ENCODE measurements at places on chromosomes 12 and 14.

DNA sequence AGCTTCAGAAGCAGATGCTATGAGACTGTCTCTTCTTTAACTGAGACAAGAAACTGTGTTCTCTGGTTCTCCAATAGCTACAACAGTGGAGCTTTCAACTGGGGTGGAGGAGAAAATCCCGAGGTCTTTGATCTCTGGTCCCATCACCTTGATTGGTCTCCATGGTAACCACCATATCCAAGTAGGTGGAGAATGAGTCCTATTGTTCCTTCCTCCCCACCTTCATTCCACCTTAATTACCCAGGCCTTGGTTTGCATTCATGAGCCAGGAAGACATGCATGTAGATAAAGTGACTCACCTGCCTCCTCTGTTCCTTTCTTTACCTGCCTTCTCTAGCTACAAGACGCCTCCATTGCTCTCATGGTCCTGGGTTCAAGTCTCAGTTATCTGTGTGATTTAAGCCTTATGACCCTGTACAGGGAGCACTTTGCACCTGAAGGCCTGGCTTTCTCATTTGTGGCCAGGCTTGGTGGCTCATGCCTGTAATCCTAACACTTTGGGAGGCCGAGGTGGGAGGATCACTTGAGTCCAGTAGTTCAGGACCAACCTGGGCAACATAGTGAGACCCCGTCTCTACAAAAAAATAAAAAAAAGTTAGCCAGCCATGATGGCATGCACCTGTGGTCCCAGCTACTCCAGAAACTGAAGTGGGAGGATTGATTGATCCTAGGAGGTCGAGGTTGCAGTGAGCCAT is 157.7 kb upstream of the TBX3 start:
- DNase-seq = no peak

DNA sequence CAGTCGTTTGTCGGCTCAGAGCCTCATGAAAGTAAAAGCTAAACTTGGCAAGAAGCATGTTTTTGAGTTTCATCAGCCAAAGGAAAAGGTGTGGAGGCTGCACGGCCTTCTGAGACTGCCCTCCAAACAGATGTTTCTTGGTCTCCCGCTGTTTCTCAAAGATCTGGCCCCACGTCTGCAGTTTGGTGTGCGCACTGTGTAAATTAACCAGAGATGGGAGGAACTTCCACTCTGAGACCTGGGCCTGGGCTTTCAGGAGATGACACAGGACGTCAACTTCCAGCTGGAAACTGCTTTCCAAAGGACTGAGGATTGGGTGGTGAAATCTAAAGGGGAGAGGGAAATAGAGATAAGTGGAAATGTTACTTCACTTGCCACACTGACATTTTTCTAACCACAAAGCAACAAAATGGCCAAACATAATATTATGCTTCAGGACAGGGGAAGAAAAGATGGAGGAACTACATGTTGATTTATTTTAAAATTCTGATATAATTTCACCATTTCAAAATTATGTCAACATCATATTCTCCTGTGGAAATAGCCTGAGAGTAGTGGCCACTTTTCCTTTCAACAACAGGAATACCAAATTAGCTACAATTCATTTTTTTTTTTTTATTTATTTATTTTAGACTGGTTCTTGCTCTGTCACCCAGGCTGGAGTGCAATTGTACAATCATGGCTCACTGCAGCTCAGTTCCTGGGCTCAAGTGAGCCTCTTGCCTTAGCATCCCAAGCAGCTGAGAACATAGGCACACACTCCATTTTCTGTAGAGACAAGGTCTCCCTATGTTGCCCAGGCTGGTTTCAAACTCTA is 27.6 kb downstream of the KICS2 start:
- DNase-seq = no peak

DNA sequence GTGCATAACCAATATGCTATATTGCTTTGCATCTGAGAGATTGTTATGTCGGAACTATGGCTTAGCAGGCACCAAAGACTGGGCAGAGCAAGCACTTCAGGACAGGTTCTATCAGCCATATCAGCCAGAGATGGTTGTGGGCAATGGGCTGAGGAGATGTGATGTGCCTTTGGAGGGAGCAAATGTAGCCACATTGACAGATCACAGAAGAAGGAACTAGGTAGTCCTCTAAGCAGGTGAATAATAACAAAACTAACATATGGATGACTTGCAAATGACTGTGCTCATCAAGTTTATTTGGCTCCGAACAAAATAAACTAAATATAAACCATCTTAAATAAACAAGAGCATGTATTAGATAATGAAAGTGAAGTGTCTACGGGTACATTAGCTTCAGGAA is 291.7 kb downstream of the RMST start:
- no peak for DNase-seq

DNA sequence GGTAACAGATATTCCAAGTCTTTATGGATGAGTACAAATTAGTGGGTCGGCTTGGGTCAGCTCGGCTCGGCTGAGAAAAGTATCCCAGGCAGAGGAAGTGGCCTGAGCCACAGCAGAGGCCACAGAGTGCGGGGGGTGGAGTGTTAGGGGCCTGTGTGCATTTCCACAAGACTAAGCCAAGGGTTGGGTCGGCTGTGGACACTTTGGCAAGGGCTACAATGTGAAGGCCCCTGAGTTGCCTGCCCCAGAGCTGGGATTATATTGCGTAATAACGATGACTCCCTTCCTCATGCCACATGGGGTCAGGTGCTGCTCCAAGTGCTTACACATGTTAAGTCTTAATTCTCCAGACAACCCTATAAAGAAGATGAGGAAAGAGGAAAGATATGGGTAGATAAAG is 11.4 kb downstream of the EVL start:
- DNase-seq = no peak

DNA sequence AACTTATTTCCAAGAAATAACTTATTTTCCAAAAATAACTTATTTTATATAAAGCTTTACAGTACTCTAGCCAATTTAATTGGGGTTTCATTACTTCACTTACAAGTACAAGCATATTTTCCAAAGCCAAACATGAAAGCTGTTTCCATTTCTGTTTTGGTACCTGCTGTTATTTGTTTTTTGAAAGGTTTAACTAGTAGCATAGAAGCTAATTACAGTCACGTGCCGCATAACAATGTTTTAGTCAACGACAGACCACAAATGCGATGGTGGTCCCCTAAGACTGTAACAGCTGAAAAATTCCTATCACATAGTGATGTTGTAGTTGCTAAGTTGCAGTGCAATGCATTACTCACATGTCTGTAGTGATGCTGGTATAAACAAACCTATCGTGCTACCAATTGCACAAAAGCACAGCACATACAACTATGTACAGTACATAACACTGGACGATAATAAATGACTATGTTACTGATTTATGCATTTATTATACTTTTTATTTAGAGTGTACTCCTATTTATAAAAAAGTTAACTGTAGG is 21.7 kb downstream of the PTPN21 start:
- no peak for DNase-seq

DNA sequence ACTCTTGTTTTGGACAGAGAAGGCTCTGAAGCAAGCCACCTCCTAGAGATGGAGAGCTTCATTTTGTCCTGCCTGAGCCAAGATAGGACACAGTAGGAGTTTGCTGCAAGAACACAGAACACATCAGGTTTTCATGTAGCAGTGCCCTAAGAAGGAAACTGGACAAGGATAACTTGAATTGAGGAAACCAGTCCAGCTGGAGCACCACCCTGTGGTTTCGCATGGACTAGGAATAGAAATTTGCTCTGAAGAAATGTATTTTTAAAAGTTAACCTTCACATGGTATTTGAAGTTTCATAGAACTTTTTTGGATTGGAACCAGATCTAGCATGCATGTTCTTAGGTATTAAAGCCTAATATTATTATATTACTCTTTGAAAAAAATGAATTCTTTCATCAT is 68.8 kb downstream of the RERG start:
- no peak for DNase-seq

- no peak for DNase-seq
Measured at GRCh38 chr14:103456167-103456835, 66.3 kb downstream of the CKB start.

GRCh38 chr12:113260636-113261300 is 39.5 kb downstream of the TPCN1 start:
- DNase-seq = no peak

GRCh38 chr12:107598906-107599305 is 86.7 kb upstream of the PWP1 start:
- DNase-seq = no peak

GRCh38 chr14:96117101-96117897 is 78.1 kb downstream of the C14orf132 start:
- peak; percentile 50 for DNase-seq

DNA sequence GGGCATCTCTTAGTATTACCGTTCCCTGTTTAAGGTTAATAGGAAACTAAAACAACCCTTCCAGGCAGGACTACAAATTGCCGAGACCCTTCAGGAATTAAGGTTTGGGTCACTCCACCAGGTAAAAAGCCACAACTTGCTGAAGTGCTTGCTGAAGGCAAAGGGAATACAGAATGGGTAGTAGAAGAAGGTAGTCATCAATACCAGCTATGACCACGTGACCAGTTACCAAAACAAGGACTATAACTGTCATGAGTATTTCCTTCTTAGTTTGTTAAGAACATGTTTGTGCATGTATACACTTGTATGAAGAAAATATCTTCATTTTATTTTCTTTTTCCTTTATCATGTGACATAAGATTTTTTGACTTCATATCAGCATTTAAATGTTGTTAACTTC is 578.7 kb upstream of the FBXO33 start:
- DNase-seq = no peak

- DNase-seq = no peak
Measured at GRCh38 chr14:100891501-100892445, 11.7 kb downstream of the RTL1 start.

DNA sequence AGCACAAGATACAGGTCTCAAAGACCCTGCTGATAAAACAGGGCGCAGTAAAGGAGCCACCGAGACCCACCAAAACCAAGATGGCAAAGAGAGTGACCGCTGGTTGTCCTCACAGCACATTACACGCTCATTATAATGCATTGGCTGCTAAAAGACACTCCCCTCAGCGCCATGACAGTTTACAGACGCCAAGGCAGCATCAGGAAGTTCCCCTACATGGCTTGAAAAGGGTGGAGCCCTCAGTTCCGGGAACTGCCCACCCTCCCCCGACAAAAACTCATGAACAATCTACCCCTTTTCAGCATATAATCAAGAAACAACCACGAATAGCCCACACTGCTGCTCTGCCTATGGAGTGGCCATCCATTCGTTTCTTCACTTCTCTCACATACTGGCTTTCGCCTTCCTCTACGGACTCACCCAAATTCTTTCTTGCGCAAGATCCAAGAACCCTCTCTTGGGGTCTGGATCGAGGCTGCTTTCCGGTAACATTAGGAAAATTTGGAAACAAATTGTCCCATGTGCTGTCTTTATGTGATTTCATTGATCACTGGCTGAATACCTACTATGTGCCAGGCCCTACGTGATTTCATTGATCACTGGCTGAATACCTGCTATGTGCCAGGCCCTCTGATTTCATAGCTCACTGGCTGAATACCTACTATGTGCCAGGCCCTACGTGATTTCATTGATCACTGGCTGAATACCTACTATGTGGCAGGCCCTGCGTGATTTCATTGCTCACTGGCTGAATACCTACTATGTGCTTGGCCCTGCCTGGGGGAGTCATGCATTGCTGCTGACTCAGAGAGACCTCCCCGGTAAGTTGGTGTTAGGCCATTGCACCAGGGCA is 126.4 kb downstream of the PIWIL1 start:
- no peak for DNase-seq

DNA sequence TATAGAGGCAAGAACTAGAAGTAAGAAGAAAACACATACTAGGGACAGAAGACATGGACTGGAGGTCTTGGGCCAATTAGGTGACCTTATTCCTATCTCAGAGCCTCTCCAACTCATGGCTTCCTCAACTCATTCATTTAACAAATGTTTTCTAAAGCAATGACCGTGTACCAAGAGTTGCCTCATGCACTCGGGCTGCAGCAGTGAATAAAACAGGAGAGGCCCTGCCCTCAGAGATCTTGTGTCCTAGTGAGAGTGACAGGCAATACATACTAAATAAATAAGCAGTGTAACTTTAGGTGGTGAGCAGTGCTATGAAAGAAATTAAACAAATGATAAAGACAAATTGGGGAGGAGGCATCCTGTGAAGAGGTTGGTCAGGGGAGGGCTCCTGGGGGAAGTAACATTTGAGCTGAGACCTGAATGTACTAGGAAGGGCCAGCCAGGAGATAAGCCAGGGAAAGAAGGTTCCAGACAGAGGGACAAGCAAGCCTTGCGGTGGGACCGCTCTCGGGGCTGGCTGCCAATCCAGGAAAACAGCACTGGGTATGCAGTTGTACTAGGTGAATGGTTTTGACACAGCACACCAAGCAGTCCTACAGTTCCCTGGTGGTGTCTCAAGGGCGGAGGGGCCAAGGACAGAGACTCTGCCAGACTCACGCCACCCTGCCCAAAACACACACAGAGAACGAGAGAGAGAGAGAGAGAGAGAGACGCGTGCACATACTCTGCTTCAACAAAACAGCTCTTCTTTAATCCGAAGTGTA is 1.3 kb downstream of the NINJ2 start:
- DNase-seq = no peak

DNA sequence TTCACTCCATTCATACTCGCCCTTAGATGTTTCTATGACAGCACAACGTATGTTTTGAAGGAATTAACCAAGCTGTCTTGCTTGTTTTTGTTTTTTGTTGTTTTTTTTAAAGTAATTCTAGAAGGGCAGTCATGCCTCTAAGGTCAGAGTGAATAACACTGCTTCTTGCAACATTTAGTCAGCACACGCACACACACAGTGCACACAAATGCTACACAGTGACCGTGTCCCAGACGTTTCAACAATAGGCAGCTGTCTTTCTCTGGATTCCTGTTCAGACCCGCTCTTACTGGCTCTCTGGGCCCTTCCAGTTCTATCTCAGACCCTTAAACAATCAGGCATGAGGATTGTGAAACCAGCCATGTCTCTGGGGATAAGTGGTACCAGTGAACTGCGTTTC is 351.0 kb upstream of the FKBP4 start:
- no peak for DNase-seq

DNA sequence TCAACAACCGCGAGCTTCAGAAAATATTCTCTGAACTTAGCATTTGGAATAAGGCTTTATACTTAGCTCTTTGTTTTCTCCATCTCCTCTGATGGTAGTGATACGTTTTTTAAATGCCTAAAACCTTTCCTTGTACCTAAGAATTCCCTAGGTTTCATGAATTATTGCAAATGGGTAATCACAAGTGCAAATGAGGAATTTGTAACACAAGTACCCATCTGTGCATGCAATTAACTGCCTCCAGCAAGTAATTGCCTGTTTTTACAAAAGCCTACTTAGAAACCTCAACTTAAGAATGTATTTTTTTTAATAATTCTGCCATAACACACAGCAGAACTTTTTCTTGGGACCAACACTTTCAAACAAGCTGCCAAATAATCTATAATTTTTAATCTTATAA is 149.2 kb downstream of the PHLDA1 start:
- no peak for DNase-seq

- no peak for DNase-seq
Measured at GRCh38 chr14:36973806-36974442, 198.5 kb downstream of the SLC25A21 start.

DNA sequence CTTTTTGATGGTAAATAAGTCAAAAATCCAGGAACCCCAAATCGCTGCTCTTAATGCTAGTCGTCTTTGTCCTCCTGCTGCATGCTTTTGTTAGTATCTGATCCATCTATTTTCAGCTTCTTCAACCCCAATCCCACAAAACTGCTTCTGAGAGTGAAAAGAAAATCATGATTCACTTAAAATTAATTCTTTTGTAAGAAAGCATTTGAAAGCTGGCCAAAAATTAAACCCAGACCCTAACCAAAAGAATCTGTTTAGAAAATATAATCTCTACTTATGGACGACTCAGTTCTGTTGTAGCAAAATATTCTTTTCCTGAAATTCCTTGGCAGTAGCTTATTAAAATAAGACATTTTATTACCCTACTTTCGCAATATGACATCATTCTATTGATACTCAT is 443.6 kb upstream of the SYT1 start:
- no peak for DNase-seq
